ENCODE measurements at places on chromosomes 1 and 21. TPM values are rescaled to one million over a fixed set of nuclear protein-coding genes. Genes with fewer than 3 reads are reported as not detected.

The DLGAP3 gene
- not detected for polyA plus RNA-seq

The RPE65 gene
- not detected for polyA plus RNA-seq

DNA sequence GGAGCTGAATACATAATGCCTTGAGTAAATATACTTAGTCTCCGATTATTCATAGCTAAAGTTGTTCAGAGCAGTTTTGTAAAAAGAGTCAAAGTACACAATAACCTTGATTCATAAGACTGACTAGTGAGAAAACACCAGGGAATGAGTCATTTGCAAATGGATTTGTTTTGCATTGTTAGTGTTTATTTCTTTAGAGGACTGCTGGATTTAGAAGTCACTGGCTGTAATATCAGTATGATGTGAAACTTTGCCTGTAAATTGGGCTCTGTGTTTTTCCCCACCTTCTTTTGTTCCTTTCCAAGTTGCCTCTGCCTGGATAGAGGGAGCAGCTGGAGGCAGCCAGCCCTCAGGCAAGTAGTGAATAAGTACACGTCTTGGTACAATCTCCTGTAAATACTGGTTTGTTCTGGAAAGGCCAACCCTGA lies 474.7 kb downstream of the NUF2 start:
- DNase-seq: no peak

DNA sequence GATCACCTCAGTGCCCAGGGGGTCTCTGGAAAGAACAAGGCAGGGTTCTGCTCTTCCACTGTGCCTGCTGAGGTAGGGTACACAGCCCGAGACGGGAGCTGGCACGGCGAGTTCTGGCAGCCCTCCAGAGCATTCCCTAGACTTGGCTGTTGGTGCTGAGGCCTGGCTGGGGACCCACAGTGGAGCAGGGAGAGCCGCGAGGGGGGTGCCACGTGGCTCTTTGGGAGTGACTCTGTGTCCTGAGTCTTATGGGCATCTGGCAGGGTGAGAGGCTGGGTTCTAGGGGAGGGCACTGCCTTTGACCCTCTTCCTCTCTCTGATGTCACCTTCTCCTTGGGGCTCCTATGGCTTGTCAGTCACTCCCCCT lies 336.4 kb downstream of the CAMTA1 start:
- no peak for DNase-seq

GRCh38 chr1:185074307-185074706 lies 28.9 kb downstream of the RNF2 start:
- no peak for DNase-seq

DNA sequence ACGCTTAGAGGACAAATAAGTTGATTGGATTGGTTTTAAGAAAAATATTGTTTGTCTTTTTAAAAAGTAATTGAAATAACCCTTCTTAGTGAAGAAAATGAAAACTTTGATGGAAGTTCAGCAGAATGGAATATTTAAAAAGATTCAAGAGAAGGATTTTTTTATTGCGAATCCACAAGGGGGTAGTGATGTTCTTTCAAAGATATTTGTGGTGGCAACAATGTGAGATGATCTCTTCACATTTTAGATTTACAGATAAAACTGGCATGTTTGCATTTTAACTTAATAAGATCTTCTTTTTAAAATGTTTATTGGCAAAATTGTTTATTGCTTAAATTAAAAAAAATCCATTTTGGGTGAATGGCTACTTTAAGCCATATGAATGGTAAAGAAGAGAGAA lies 8.9 kb downstream of the CAMTA1 start:
- DNase-seq: no peak

- DNase-seq: no peak
These were observed 31.4 kb downstream of the OLFM3 start for GRCh38 chr1:101965341-101965740.

- no peak for DNase-seq
These were observed 95.0 kb downstream of the GLIS1 start for GRCh38 chr1:53643881-53644390.

The CD5L gene
- not detected for polyA plus RNA-seq
